ENCODE measurements at places on chromosomes 3 and 15.
A peak's percentile ranks its signal among the peaks of the same experiment; 100 is the strongest.

GRCh38 chr3:106126846-106127235, 258.0 kb upstream of the CBLB start:
- no peak for DNase-seq

GRCh38 chr3:46283881-46284450, 41.7 kb downstream of the CCR3 start:
- DNase-seq: no peak

- no peak for DNase-seq
These were observed 21.9 kb upstream of the SEMA3F start for GRCh38 chr3:50133283-50133615.

DNA sequence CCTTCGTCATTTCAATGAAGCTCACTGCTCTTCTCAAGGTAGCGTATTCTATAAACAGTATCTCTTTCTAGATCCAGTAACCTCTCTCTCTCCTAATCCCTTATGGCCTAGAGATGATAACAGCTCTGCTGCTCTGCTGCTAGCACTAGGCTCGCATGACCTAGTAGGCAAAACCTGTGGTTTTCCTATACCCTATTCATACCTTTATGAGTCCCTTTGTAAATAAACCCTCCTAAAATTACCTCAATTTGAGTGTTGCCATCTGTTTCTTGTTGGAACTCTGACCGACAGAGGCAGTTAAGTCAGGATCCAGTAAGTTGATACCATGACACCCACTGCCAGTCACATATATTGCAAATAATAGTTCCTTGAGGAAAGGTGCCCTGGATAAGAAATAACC, 7.3 kb downstream of the CCDC14 start:
- no peak for DNase-seq

DNA sequence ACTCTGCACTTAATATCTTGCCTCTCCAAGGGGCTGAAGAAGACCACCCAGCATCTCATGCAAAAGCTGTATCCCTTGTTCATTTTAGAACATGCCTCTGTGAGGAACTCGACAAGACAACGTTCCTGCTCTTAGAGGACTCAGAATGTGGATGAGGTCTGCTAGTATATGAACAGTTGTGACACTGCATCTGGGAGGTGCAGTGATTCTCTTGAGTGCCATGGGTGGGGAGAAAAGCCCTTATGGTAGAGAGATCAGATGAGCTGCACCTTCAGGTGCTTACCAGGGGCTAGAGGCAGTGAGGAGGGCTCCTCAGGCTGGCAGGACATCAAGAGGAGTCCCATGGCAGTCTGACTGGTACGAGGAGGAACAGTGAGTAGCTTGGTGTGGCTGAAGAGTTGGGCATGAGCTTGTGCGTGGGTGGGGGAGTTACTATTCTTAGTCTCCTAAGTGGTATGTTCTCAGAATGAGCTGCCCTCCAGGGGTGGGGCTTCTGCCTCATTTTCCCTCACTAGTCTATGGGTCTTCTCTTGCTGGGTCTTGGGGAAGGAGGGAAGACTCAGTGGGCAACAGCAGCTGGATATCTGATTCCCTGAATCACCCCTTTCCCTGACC, 56.7 kb upstream of the ATP2B2 start:
- DNase-seq: no peak

GRCh38 chr3:114650808-114651207, 357.0 kb downstream of the TIGIT start:
- no peak for DNase-seq

GRCh38 chr15:71435552-71435951, 320.3 kb downstream of the THSD4 start:
- no peak for DNase-seq

- peak; percentile 42 for DNase-seq
These were observed 63.5 kb upstream of the CLDN18 start for GRCh38 chr3:137946356-137946973.

- no peak for DNase-seq
These were observed 99.9 kb downstream of the SRGAP3 start for GRCh38 chr3:9149566-9149965.

GRCh38 chr3:192064959-192065358, 604.0 kb downstream of the PYDC2 start:
- no peak for DNase-seq

Measured in HuH-7 (cell line).